Cardiac septum (tissue), 1 donor: ENCODE measurements at places on chromosomes 1 and 21. TPM values are rescaled to one million over a fixed set of nuclear protein-coding genes. Genes with fewer than 3 reads are reported as not detected.
A peak's percentile ranks its signal among the peaks of the same experiment; 100 is the strongest.

Gene ST3GAL3
- 30.1 TPM for total RNA-seq

DNA sequence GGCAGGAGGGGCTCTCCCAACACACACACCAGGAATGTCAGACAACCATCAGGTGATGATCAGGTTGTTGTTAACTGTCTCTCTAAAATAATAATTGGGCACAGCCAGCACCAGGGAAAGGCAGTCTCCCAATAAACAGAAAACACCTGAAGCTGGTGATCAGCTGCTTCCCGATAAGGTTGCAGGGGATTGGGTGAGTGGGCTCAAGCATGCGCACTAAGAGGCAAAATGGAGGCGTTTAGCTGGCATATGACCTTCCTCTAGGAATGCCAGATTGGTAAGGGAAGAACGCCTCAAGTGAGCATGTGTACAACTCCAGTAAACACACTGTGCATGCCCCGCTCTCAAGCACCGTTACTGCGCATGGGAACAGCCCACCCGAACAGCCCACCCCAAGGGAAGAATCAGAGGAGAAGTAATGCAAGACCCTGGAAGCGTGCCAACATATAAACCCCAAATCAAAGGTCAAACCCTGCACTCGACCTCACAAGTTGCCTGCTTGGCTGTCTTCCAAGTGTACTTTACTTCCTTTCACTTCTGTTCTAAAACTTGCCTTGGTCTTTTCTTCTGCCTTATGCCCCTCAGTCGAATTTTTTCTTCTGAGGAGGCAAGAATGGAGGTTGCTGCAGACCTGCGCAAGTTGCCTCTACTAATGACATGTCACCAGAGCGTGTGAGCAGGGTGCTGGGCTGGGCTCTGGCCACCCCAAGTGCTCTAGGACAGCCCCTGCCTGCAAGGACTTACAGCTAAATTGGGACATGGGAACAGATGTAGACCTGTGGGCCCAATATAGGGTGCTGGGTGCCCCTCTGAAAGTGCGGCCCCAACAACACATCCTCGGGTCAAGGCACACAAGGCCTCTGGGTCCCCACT is 200.8 kb downstream of the RHOU start:
- DNase-seq = no peak

Gene OR6K3
- not detected for total RNA-seq

DNA sequence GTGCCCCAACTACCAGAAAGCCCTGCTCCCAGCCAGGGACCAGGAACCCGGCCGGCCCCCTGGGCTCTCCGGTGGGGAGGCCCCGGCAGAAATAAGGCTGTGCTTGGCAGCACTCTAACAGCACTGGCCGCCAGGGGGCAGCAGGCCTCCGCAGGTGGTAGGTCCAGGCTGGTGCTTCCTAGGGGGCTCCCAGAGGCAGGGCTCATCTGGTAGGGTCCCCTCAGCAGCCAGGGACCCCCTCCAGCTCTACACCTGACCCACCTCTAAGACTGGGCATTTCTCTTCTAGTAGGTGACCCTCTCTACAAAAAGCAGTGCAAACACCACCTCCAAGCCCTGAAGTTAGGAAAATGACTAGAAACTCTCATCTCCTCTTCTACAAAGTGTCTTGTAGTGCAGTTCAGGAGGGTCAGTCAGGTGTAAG is 85.6 kb downstream of the STUM start:
- peak; percentile 91 for DNase-seq

DNA sequence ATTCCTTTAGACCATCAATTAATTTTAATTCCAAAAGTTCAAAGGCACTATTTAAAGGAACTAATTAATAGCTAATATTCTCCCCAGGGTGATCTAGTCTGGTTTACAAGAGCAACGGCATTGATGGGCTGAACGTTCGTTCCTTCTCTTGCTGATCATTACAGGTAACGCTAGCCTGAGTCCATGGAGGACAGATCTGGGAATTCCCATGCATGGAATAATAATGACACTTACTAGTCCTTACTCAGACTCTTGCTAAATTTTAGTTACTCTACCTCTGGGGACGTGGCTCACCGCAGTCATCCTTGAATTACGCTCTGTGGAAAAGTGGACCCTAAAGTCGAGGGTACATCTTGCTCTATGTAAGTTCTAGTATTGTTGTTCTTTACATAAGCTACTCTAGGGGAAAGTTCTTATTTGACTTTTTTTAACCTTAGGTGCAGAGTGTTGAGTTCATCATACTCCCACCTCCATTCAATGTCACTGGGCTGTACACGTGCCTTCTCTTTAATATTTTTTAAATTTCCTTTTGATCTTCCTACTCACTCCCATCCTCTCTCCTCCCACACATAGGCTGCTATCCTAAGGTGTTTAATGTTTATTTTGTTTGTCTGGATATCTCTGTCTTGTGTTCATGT is 133.9 kb downstream of the ZNF281 start:
- no peak for DNase-seq

DNA sequence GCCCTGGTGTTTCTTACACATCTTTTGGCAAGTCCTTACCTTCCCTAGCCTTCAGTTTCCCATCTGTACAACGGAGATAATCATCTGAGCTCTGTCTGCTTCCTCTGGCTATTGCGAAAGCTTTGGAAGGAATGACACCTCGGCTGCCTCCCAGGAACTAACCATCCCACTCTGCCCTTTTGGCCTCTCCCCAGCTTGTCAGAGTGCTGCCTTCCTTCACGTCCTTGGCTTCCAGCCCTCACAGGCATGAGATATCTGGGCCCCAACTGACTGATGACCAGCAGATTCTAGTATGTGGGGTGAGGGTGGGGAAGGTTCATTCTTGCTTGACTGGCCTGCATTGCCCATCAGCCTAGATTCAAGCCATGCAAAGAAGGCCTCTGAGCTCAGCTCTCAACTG is 253.1 kb upstream of the FGGY start:
- DNase-seq = peak; percentile 87

DNA sequence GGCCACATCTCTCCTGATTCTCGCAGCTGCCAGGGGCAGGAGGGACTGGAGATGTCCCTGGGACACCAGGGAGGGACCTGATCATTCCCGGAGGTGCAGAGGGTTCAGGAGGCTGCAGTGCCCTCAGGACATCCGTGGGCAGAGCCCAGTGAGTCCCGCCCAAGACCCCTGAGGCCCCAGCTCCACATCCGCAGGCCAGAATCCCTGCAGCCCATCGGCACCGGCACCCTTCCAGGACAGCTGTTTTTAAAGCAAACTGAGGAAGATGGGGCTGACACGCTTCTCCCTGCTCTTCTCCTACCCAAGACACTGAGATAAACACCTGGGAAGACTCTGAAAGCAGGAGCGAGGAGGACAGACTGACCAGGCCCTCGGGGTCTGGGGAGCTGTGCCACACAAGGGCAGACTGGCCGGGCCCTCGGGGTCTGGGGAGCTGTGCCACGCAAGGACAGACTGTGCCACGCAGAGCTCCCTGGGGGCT is 25.5 kb downstream of the SLC19A1 start:
- DNase-seq = peak; percentile 47

Gene RGS8
- total RNA-seq = not detected

- DNase-seq = no peak
These were observed 1.2 kb downstream of the EPHB2 start for GRCh38 chr1:22711591-22712501.

DNA sequence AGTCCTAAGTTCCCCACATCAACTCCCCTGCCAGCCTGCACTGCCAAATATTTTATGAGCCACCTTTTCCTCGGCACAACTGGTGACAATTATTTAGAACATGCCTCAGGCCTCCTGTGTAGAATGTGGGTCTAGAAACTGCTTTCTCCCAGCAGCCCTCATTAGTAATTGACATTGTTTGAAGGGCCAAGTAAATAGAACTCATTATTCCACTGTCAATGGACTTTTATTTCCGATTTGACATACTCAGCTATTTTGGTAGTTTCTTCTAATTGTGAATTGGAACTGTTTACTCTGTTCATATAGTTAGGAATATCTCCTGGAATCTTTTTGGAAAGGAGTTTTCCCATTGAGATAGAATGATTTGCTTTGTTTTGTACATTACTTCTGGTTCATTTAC is 168.8 kb upstream of the L1TD1 start:
- no peak for DNase-seq

DNA sequence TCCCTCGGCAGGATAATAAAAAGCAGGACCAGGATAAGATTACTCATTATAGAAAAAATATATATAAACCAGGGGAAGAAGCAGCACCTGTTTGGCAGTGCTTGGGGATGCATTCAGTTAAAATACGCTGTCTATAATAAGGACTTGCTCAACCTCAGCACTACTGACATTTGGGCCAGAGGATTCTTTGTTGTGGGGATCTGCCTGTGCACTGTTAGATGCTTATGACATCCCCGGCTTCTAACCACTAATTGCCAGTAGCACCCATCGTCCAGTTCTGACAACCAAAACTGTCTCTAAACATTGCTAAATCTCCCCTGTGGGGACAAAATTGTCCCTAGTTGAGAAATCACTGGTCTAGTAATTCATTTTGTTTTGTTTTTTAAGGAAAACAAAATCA is 242.1 kb downstream of the SLC45A1 start:
- DNase-seq = no peak

DNA sequence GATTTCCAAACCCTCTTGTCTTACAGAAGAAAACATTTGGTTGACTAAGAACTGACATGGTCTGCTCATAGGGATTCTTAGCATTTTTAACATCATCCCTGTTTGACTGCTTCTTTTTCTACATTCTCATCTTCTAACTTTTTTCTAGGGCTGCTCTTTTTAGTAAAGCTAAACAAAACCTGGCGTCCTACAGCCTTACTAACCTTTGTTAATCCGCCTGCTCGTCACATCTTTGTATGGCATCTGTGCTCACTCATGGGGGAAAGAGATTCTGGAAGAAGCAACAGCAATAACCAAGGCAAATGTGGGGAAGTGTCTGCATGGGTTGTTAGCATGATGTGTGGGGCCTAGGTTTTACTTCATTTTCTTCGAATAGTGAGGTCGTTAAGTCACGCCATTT is 92.0 kb downstream of the KIF1B start:
- no peak for DNase-seq

- no peak for DNase-seq
These were observed 96.0 kb upstream of the BMP8A start for GRCh38 chr1:39395357-39395831.

Gene TEKT2
- not detected for total RNA-seq

Gene LCE2A
- total RNA-seq = not detected

- DNase-seq = no peak
These were observed 24.9 kb upstream of the FMO2 start for GRCh38 chr1:171160211-171160610.

- no peak for DNase-seq
These were observed 244.8 kb upstream of the VAMP3 start for GRCh38 chr1:7526196-7526866.

Gene TNNT2
- 8,017 TPM for total RNA-seq

DNA sequence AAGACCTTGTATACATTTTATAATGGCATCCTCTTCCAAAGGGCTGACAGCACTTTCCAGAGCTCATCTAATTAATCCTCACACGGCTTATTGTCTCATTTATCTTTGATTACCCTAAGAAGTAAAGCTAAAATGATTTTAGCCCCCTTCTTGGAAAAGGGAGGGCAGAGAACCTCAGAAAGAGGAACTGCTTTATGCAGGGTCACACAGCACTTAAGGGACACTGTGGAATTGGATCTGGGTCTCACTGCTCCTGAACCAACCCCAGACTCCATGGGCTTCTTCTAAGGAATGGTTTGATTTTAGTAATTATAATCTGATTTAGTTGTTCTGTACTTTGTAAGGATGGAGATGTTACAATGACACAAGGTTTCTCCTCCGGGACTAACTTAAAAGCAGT is 3.2 kb downstream of the BRINP2 start:
- no peak for DNase-seq

DNA sequence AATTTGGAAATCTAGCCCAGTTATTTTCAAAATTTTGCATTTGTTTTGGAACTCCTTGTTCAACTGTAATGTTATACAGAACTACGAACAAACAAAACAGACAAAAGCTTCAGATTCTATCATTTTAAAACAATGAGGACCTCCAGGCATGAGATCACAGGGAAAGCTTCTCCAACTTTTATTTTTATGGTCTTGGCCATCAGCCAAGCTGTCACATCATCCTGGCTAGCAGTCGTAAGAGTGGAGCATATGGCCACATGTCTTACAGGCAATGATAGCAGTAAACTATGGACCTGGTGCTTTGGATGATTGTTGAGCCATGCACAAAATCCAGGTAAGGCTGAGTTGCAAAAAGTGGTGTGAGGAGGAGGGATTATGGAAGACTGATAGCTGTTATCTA is 299.6 kb downstream of the LMX1A start:
- no peak for DNase-seq

GRCh38 chr1:91278754-91279153 is 125.9 kb downstream of the HFM1 start:
- no peak for DNase-seq

Gene EDN2
- 1.1 TPM for total RNA-seq

Gene SYNC
- total RNA-seq = 18.2 TPM

DNA sequence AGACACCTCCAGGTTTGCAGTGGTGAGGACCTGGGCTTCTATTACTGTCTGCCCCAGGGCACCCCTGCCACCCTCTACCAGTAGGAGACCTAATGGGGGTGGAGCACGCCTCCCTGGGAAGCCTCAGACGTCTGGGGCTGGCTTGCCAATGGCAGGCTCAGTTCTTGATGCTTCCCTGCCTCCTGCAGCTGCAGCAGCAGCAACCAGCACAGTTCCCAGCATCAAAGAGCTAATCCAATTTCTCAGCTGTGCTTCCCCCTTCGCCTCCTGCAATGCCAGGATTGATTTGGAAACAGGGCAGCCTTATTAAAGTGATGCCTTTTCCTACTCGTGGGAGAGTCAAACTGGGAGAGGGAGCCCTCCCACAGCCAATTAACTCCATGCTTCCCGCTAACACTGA is 8.2 kb downstream of the SYT2 start:
- DNase-seq = no peak

Gene ARTN
- 0.70 TPM for total RNA-seq

GRCh38 chr1:169462385-169462784 is 23.4 kb downstream of the SLC19A2 start:
- DNase-seq = no peak

GRCh38 chr1:65420590-65421350 is at the start of the genes LEPR and LEPROT:
Gene LEPR (plus strand): TSS chr1:65420668. CDS start chr1:65565566, 144,898 bp downstream.
Gene LEPROT (plus strand): TSS chr1:65420668. CDS start chr1:65420725, 57 bp downstream.
- DNase-seq = no peak

- no peak for DNase-seq
These were observed 4.8 kb upstream of the THEM4 start for GRCh38 chr1:151914076-151914475.

Gene CHIA
- total RNA-seq = not detected
